Kidney tubule cell (primary cell): ENCODE measurements at places on chromosomes 7 and 10.

GRCh38 chr7:36723951-36724664 is at the start of gene AOAH:
AOAH (minus strand) TSS chr7:36724494; CDS start chr7:36724148, 346 bp downstream.
- no peak for DNase-seq

DNA sequence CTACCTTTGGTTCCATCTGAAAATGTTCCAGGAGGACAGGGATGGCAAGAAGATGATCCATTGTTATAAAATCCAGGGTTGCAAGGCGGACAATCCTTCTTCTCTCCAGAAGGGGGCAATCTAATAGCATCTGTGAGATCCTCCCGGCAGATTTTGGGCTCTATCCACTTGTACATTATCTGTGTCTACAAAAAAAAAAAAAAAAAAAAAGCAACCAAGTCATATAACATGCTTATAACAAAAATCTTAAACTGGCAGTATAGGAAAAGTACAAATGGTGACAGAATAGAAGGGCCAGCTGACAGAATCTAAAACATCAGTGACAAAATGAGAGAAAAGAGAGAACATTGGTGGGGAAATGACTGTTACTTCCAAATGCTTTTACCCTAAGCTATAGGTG is 132.7 kb downstream of the ELAPOR2 start:
- peak; percentile 48 for DNase-seq

DNA sequence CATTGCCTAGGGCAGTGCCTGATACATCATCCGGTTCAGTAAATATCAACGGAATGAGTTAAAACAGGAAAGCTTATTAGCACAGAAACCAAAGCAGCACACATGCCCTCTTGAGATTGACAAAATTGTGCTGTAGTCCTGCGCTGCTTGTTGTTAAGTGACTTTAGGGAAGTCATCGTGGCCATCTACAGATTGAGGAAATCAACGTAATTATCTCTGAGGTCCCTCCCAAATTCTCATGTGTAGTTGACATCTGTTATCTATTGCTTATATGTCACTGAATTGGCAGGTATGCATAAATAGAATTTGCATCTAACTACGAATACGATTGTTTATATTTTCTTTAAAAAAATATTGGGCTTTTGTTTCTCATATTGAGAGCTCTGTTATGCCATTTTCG is 3.5 kb upstream of the GNB2 start:
- DNase-seq, result no peak

- DNase-seq, result peak; percentile 75
These were observed 23.4 kb upstream of the LIPA start for GRCh38 chr10:89274928-89275327.

DNA sequence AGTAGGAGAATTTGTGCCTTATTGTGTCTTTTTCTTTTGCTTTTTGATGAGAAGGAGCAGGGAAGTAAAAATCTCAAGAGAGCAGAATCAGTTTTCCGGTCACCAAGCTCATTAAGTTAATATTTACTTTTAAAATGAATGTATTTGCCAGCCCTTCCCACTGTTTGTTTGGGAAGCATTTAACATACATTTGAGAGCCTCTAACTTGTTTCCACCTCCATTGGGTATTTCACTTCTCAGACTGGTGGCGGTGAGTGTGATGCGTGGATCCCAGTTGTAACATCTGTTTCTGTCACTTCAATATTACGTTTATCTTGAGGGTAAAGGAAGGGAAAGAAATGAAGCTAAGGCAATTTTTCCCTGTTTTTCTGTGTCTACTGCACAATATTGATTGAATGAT is 22.8 kb downstream of the CDK14 start:
- no peak for DNase-seq

- DNase-seq, result no peak
These were observed 244.3 kb downstream of the PHF14 start for GRCh38 chr7:11217848-11218565.
